GM13977 (cell line): ENCODE measurements at places on chromosomes 4 and X.
A peak's percentile ranks its signal among the peaks of the same experiment; 100 is the strongest.

- peak; percentile 22 for DNase-seq
Measured at GRCh38 chr4:190019023-190019858, 7.8 kb downstream of the FRG2 start.

- no peak for DNase-seq
Measured at GRCh38 chr4:98528882-98529281, 129.5 kb downstream of the TSPAN5 start.

GRCh38 chr4:184369871-184370270, 104.5 kb downstream of the IRF2 start:
- DNase-seq, result no peak

GRCh38 chr4:184824081-184824775, 1.5 kb downstream of the ACSL1 start:
- DNase-seq, result peak; percentile 60

DNA sequence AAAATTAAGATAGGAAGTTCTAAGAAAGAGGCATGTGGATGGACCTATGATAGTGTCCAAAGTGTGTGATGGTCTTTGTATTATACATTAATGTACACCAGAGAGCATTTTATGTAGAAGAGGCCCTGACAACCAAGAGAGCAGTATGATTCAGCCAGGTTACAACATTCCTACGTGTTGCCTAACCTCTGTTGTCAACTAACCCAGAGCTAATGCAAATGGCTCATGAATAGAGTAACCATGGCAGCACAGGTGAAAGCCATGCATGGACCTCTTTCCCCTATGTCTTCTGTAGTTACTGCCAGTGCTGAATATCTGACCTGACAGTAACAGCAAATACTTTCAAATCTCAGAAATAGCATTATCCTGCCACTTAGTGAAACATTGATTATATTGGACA, 255.6 kb downstream of the NDST4 start:
- no peak for DNase-seq

DNA sequence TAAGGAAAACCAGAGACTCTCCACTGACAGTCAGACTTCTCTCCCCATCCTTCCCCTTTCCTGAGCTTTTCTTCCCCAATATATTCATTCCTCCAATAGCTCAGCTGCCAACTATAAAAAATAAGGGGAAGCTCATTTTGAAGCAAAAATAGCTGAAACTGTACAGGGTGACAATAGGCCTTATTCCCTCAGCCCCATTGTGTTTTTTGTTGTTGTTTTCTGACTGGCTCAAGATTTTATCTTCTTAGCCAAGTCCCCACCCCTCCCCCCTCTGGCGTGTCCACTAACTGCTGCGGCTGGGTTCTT, 26.2 kb downstream of the PRPS1 start:
- no peak for DNase-seq

DNA sequence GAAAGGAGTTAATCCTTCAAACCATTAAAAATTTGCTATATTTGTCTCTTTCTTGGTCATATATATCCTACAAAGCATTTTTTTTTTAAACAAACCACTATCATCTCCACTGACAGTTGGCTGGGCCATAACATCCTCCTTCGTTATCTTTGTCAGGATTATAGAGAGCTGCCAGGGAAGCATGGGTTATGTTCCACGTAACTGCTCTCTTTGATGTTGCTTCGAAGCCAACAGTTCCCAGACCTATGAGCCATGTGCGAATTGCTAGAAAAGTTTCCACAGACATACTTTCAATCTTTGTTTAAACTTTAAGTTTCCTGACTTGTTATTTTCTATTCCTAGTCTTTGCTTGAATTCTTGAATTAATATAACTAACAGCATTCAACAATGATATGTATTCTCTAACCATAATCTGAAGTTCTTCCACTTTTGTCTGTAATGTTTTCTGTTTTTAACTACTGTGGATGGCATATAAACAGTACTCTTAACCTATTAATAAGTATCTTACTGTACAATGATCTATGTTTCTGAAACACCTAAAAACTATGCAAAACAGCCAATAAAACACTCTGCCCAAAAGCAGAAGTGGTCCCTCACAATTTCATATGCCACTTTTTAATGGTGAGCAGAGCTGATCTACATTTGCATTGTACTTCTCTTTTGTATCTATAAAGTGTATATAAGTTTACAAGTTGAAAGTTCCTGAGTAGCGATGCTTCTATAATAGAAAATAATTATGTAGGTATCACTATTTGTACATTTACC, 37.9 kb downstream of the EREG start:
- no peak for DNase-seq

DNA sequence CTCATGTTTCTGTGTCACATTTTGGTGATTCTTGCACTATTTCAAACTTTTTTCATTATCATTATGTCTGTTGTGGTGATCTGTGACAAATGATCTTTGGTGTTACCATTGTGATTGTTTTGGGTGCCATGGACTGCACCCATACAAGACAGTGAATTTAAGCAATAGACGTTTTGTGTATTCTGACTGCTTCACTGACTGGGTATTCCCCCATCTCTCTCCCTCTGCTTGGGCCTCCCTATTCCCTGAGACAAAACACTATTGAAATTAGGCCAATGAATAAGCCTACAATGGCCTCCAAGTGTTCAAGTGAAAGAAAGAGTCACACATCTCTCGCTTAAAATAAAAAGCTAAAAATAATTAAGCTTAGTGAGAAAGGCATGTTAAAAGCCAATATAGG, 60.2 kb downstream of the BANK1 start:
- no peak for DNase-seq

DNA sequence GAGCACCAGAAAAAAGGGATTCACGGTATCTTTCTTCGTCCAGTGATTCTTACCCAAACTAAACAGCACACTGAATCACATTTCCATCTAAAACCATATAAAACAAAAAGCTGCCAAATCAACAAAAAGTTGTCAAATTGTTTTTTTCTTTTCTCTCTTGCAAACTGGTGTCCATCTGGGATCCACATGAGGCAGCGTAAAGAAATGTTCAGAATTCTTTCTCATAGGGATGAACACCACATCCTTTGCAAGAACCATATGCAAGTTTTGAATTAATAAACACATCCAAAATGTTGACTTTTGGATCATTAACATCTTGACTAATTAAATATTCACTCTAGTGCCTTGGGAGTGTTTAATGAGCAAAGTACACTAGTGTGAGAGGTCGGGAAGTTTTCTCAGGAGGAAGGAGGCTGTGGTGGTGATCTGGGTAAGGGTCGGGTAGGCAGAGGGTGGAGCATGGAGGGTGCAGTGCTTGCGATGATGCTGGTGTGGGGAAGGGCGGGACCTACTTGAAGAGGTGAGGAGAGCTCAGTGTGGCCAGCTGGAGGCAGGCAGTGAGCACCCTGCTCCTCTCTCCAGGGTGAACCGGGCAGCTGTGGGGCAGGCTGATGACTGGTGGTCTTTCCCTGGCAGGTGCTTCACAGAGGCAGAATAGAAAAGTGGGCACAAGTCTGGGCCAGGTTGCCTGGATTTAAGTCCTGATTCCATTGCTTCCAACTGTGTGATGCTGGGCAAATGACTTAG, 72.8 kb downstream of the NSUN7 start:
- no peak for DNase-seq

GRCh38 chrX:12080265-12080664, 58.0 kb upstream of the FRMPD4 start:
- peak; percentile 23 for DNase-seq

DNA sequence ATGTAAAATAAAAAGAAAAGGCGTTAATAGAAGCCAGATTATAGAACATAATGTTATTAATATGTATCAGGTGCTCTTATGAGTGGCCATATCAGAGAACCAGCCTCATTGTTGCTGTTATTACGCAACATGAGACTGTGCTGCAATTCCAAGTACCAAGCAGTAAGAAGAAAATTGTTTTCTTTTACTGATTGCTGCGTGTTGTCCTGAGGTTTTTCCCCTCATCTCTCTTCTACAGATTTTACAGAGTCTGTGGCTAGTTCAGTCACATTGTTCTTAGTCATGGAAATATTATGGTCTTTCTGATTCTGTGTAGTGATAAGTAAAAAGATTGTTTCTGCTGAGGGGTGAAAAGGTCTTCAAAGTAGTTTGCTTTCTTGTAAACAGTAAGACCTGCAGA, 55.9 kb downstream of the NPNT start:
- no peak for DNase-seq

GRCh38 chr4:172061204-172061603, 248.0 kb downstream of the GALNTL6 start:
- DNase-seq, result peak; percentile 2

DNA sequence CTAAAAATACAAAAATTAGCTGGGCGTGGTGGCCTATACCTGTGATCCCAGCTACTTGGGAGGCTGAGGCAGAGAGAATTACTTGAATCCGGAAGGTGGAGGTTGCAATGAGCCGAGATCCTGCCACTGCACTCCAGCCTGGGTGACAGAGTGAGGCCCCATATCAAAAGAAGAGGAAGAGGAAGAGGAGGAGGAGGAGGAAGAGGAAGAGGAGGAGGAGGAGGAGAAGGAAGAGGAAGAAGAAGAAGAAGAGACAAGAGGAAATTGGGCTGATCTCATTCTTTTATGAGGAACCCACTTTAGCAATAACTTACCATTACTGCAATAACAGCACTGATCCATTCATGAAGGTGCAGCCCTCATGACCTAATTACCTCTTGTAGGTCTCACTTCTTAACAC, 138.9 kb upstream of the GIMD1 start:
- DNase-seq, result no peak

DNA sequence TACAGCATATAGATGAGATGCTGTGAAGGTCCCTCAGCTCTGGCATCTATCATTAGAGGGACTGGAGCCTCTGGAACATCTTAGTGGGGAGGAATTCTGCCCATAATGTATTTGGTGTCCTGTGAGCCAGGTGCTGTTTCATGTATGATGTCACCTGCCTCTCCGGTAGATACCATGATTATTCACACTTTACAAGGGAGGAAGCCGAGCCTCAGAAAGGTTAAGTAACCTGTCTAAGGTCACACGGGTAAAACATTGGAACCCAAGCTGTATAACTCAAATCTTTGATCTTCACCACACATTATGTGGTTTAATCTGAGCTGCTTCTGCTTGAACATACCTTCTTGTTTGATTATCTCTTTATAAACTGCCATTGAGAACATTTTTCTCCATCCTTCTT, 442.8 kb downstream of the BCOR start:
- DNase-seq, result no peak

DNA sequence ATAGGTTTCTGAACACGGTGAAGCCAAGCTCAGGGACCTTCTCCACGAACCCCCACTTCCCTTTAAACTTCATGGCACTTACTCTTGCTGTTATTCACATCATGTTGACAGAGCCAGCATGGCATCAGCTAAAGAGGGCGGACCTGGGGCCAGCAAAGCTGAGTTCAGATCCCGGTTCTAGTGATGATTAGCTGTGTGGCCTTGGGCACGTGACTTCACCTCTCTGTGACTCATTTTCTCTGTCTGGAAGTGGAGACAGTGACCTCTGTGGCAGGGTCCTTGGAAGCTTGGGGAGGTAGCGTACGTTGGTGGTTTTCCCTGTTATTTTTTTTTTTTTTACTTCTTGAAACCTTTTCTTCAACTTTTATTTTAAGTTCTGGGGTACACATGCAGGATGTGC, 13.4 kb downstream of the EVC start:
- DNase-seq, result no peak

DNA sequence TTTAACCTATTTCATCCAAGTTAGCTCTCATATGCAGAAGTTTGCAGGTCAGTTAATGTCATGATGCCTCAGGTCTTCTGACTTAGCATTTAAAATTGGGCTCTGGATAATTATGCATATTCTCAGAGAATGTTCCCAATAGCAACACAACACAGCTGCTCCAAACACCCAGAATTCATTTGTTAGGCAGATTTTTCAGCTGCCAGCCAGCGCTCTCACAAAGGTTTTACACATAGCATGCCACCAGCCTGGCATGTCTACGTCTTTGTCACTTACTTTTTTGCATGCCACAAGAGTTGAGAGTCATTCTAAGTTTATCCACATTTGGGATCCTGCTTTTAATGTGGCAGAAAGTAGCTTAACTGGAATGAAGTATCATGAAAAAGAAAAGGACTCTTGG, 84.8 kb downstream of the LIMCH1 start:
- DNase-seq, result no peak

DNA sequence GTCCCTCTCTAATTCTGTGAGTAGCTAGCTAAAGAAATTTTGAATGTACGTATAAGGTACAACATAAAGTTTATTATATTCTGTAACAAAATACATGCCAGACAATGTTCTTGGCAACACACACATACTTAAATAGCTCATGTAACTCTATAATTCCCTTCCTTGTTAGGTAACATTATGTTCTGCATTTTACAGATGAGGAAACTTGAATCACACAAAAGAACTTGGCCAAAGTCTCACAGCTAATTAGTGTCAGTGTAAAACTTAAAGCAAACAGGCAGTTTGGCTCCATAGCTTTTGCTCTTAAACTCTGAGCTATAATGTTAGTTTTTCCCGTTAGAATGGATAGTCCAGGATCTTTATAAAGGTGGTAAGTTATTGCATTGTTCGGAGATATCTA, 1091.8 kb upstream of the SLIT2 start:
- no peak for DNase-seq

- DNase-seq, result no peak
Measured at GRCh38 chr4:175369087-175369486, 443.0 kb downstream of the GPM6A start.

DNA sequence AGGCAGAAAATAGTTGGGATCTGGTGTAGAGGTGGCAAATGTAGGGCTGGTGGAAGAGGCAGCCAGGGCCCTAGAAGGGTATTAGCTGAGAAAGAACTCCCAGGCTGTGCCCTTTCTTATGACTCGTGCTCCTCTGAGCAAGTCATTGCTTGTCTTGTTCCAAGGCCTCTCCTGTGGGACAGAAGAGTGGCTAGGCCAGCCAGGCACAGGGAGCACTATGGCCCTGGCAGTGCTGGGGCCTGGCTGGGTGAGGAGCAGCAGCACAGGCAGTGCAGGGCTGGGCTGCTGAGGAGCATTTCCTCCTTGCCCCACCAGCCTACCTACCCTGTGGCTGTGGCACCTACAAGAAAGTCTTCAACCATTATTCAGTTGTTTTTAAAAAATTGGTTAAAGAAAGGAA, 298.5 kb upstream of the NR3C2 start:
- DNase-seq, result no peak

- peak; percentile 45 for DNase-seq
Measured at GRCh38 chr4:88320224-88320779, 35.9 kb upstream of the PPM1K start.

- no peak for DNase-seq
Measured at GRCh38 chr4:53863158-53863557, 201.2 kb downstream of the CHIC2 start.

DNA sequence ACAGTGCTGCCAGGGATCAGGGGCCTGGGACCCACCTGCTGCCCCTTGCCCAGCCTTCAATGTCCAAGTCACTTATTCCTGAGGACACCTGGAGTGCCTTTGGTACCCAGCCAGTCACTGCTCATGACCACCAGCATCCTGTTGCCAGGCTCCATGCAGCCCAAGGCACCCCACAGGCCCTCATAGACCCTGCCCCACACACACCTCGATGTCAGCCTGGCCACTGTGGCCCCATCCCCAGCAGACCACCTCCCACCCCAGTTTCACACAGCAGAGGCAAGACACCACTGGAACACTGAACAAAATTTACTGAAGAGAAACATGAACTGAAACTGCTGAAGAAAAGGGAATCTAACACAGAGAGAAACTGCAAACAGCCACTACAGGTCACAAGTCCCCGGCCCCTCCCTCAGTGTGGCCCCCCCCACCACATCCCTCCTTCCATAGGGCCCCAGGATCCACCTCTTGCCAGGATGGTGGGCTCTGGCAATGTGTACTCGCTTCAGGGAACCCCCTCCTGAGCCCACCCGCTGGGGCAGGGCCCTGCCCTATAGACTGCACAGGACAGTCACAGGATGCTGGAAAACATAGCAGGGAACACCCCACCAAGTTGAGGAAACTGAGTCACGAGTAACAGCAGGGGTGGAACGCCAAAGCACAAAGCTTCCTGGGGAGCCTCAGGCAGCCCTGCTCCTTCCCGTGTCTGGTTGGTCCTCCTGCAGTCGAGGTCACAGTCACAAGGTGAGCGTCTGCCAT, 5.2 kb downstream of the PNMA5 start:
- DNase-seq, result no peak
